ENCODE measurements at places on chromosomes 12 and 14. TPM values are rescaled to one million over a fixed set of nuclear protein-coding genes. Genes with fewer than 3 reads are reported as not detected.

GRCh38 chr12:53991077-53991460, 6.1 kb downstream of the HOXC10 start:
- DNase-seq = peak; percentile 87

DNA sequence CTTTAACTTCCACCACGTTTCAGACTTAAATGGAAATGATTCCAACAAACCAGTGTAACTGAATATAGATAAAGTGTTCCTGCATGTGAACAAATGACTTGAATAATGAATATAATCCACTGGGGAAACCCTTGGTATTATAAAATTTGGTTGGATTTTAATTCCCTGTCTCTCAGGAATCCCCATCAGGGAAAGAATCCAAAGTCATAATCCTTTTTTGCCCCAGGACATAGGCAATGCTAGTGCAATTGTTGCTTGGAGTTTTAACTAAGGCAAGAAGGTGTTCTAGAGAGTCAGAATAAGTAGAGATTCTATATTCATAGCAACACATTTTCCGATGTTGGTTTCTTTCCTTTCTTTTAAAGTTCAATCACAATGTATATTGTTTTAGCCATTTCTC, 1169.4 kb downstream of the GALC start:
- DNase-seq = no peak

GRCh38 chr12:8648576-8649205, 13.9 kb downstream of the MFAP5 start:
- DNase-seq = no peak

RAD51AP1 gene
- 106 TPM for total RNA-seq

DNA sequence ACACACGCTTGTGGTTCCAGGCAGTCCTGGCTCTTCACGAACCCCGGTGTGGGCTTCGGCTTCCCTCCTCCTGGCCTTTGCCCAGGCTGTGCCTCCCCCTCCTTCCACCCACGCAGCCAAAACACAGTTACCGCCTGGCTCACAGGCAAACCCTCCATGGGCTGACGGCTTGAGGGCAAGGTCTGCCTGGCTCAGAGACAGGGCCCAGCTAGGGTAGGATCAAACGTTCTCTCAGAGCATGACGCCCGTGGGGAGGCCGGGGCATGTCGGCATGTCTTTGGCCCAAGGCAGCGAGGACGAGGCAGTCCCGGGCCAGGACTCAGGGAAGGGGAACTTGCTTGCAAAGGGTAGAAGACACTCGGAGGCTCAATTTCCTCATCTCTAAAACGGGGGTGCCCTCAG, 2.1 kb downstream of the SLC25A47 start:
- no peak for DNase-seq

DNA sequence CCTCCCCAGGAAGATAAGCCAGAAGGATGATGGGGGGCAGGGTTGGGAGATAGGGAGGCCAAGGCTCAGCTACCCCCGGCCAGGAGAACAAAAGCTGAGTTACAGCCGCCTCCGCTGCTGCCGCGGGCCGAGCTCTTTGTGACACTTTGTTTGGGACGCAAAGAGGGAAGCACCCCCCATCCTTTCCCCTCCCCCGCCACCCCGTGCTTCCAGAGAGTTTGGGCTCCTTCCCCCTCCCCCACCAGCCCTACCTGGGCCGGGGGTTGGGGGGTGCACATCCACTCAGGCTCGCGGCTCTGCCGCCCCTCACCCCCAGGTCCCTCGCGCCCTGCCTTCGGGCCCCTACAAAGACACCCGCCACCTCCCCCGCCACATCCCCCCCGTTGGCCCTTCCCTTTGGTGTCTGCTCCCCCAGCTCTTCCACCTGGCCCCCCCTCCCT, 799 bp downstream of the ZNF219 start:
- DNase-seq = no peak

- DNase-seq = no peak
These were observed 264.0 kb upstream of the FAR2 start for GRCh38 chr12:28884904-28885679.

GXYLT1 gene
- total RNA-seq = 29.9 TPM

DNA sequence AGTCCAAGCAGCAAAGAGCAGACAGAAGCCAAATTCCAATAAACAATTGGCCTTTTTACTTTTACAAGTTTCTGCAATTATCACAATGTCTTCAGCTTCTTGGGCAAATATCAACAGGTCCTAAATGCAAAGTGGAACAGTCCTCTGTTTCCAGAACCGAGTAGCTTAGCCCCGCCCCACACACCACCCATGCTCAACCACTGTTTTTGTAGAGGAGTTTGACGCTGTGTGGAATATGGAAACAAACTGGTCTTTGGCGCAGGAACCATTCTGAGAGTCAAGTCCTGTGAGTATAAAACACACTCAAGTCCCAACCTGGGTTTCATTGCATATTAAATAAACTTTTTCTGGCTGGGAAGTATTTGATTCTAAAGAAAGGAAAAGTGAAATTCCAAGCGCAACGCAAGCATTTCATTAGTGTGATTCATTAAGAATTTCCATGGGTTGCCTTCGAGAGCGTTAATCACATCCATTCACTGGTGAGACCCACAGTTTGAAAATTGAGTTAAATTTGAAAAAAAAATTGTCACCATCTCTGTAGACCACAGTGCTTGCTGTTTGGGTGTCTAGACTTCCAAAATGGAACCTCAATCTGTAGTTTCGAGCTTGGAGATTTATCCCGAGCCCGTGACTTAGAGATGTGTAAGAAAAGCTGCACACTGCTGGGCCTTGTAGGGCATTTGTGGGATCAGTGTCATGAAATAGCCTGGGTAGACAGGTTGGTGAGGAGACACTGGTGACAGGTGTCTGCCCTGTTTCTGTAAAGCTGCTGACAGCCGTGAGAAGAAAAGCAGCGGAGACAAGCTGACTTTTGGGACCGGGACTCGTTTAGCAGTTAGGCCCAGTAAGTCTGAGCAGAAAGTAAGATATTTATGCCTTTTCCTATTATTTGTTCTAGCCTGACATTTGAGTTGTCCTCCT, 96.1 kb downstream of the DAD1 start:
- DNase-seq = no peak

GNS gene
- 60.9 TPM for total RNA-seq

DNA sequence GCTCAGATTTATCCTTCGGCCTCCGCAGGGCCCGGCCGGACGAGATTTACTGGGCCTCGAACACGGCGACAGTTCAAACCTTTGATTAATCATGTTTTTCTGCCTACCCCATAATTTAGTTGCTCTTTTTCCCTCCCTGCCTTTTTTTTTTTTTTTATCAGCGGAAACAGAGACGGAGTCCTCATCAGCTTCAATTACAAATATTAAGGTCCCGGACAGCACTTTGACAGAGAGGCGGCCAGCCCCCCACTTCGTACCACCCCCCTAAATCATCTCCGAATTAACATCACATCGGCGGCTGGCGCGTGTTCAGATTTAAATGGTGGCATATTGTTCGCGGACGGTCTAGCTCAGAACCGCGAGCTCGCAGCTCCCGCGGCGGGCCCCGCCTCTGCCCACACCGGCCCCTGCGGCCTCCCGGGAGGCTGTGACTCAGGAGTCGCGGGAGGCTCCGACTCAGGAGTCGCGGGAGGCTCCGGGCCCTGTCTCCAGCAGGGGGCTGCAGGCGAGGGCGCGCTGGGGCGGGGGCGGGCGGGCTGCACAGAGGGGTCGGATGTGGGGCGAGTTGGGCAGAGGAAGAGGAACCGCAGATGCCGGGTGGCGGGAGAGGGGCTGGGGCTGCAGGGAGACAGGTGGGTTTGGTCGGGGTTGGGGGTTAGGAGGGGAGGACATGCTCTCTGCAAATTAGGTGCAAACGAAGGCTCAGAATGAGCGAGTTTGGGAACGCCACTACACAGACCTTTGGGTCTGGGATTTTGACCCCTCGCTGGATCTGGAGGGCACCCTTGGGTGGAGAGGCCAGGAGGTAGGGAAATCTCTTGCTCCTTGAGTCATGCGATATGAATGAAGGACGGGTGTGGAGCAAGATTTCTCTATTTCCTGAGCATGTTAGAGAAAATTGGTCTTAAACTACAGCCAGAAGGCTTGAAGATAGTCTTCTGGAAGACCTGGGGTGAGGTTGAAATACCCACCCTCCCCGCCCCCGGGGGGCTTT, 19.6 kb upstream of the ATP5MC2 start:
- peak; percentile 85 for DNase-seq

CDCA4 gene
- 79.0 TPM for total RNA-seq

GRCh38 chr12:21828779-21829178, 54.3 kb upstream of the KCNJ8 start:
- DNase-seq = no peak

GRCh38 chr12:66708704-66709456, 30.0 kb upstream of the GRIP1 start:
- no peak for DNase-seq

- DNase-seq = peak; percentile 67
These were observed 303 bp downstream of the SAMD4A start for GRCh38 chr14:54567224-54567638.

AQP2 gene
- total RNA-seq = not detected

DNA sequence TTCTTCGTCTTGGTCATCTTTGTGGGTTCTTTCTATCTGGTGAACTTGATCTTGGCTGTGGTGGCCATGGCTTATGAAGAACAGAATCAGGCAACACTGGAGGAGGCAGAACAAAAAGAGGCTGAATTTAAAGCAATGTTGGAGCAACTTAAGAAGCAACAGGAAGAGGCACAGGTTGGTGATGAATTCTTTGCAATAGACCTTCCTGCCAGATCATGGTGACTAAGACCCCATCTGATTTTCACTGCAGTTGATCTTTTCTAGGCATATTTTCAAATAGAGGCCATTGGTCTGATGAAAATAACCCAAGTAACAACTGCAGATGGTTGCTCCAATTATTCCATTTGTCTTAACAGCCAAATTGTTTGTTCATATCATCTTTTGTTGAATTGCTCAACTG, 114.4 kb downstream of the SCN8A start:
- DNase-seq = no peak

FGF6 gene
- not detected for total RNA-seq

- no peak for DNase-seq
These were observed 2.7 kb downstream of the RSRC2 start for GRCh38 chr12:122523846-122524718.

RAPGEF3 gene
- 0.83 TPM for total RNA-seq

DNA sequence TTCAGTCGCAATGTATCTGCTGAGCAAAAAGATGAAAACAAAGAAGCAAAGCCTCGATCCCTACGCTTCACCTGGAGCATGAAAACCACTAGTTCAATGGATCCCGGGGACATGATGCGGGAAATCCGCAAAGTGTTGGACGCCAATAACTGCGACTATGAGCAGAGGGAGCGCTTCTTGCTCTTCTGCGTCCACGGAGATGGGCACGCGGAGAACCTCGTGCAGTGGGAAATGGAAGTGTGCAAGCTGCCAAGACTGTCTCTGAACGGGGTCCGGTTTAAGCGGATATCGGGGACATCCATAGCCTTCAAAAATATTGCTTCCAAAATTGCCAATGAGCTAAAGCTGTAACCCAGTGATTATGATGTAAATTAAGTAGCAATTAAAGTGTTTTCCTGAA, 19.8 kb downstream of the CKB start:
- no peak for DNase-seq
